Uterus (tissue), 4 donors: ENCODE measurements at places on chromosomes 11 and 22. TPM values are rescaled to one million over a fixed set of nuclear protein-coding genes. Genes with fewer than 3 reads are reported as not detected.

DNA sequence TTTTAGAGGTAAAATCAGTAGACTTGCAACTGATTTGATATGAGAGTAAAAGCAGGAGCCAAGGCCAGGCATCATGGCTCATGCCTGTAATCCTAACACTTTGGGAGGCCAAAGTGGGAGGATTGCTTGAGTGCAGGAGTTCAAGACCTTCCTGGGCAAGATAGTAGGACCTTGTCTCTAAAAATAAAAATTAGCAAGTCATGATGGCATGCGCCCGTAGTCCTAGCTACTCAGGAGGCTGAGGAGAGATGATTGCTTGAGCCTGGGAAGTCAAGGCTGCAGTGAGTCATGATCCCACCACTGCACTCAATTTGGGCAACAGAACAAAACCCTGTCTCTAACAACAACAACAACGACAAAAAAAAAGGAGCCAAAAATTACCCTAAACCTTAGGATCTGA is 13.5 kb downstream of the SGSM3 start:
- no peak for DNase-seq

The APOA5 gene
- not detected for total RNA-seq

- no peak for DNase-seq
These were observed 78.5 kb downstream of the MPPED1 start for GRCh38 chr22:43490311-43490710.

GRCh38 chr11:10505278-10506007 is 35.5 kb downstream of the RNF141 start:
- no peak for DNase-seq

- no peak for DNase-seq
These were observed 19.4 kb upstream of the P2RY2 start for GRCh38 chr11:73198677-73199076.

GRCh38 chr11:127013550-127013949 is 13.0 kb upstream of the KIRREL3 start:
- DNase-seq = no peak

DNA sequence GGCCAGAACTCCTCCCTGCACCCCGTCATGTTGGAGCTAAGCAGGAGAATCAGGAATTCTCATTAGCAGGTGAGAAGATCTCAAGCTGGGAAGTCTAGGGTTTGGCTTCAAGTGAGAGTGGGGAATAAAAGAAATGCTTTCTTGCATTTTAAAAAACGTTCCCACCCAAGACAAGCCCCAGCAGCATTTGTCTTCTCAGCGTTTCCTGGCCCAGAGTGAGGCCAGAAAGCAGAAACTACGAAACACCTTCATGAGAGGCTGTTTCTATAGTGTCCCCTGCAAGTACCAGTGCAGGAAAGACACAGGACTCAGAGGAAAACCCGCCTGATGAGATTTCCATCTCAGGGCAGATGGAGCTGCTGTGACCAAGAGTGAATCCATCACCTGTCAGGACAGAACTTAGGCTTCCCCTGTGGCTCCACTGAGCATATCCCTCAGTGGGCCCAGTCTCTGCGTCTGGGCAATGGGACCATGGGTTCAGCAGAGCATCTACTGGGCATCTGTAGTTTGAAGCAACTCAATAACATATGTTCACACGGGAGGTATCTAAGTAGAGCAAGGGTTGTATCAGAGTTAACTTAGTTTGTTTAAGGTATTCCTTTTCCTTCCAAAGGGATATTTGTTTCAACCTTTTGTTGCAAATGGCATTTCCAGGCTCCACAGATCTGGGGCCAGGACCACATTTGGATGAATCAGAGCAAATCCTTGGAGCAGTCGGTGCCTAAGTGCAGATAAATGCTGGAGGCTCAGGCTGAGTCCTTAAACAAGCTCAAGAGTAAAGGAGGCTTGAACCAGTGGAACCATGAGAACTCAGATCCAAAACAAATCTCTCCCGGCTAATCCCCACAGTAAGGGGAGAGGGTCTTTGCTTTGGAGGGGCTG is 548.3 kb downstream of the MIAT start:
- no peak for DNase-seq

GRCh38 chr11:11510939-11511338 is 110.9 kb downstream of the GALNT18 start:
- DNase-seq = peak; percentile 25

The ZBTB44 gene
- total RNA-seq = 91.2 TPM

DNA sequence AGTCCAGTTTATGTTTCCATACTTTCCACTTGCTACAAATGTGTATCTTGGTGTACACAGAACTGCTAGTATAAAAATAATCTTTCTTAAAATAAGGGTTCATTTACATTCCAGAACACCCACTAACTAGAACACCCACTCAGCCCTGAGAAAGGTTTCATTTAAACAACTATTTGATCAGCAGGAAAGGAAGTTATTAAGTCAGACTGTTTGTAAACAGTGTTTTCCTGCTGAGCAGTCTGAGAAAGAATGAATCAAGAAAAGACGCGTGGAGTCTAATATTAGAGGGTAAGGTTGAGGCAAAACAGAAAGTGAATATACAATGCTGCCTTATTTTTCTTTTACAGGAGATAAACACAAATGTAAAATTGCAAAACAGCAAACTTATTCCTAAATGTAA is 32.7 kb downstream of the NARS2 start:
- DNase-seq = no peak

- no peak for DNase-seq
These were observed 20.8 kb downstream of the ARVCF start for GRCh38 chr22:19995611-19996339.

The CLMP gene
- 143 TPM for total RNA-seq

DNA sequence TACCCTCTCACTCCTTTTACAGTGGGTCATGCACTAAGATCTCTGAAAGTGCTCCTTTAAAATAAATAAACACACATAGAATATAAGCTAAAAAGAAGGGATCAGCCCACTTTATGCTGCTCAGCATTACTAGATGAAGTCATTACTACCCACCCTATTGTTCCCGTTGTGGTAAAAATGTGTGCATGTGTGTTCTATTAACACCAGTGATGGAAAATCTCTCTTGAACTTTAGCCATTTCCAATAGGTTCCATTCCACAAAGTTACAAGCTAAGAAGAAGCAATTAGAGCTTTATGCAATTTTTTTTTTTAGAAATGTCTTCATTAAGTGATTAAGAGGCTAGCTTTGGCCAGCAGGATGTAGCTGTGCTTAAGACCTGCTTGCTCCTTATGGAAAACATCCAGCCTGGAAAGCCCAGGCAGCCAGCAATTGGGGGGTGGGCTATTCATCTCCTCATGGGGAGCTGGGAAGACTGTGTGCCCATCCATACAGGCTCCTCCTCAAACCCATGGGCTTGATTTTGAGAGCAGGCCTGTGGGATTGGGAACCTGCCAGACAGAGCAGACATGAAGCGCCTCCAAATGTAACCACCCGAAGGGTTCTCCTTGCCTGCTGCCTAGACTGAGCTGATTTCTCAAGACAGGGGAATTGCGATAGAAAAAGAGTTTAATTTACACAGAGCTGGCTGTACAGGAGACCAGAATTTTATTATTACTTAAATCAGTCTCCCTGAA is 92.9 kb upstream of the PARVA start:
- DNase-seq = no peak

- no peak for DNase-seq
These were observed 125.4 kb upstream of the POU2AF2 start for GRCh38 chr11:111120161-111120560.

DNA sequence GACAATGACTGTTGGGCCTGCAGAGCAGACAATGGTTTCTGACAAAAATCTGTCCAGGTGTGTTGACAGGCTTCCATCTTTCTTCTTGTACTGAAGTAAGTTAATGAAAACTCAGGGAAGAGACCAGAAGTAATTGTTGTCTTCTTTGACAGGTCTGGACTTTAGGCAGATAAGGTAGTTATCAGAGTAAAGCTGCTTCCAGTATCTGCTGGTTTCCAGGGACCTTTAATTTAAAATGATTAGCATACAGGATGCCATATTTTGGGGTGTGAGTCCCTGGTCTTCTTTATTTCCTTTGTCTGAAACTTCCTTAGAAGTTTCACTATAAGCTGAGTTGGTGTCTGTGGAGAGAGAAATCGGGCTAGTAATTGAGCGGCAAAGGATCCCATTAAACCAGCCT is 1.4 kb downstream of the TMX2 start:
- DNase-seq = no peak

DNA sequence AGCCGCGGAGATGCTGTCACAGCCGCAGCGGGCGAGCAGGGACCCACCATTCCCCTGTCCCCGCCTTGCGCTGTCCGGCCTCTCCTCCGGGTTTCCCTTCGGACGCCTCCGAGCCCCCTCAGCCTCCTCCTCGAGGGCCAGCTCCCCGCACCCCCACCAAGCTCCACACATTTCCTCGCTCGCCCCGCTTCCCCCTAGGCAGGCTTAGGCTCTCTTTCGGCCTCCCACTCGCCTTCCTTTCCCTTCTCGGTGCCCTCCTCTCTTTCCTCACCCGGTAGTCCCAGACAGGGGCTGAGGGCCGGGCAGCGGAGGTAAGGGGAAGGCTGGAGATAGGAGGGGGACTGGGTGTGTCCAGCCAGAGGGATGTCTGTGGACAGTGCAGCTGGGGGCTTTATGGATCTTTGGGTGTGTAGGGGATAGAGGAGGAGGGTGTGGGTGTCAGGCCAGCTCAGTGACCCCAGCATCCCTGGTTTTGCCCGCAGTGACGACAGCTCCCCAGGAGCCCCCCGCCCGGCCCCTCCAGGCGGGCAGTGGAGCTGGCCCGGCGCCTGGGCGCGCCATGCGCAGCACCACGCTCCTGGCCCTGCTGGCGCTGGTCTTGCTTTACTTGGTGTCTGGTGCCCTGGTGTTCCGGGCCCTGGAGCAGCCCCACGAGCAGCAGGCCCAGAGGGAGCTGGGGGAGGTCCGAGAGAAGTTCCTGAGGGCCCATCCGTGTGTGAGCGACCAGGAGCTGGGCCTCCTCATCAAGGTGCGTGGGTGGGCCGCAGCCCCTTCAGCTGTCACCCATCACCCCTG is 1.6 kb downstream of the KCNK4 start:
- DNase-seq = no peak

DNA sequence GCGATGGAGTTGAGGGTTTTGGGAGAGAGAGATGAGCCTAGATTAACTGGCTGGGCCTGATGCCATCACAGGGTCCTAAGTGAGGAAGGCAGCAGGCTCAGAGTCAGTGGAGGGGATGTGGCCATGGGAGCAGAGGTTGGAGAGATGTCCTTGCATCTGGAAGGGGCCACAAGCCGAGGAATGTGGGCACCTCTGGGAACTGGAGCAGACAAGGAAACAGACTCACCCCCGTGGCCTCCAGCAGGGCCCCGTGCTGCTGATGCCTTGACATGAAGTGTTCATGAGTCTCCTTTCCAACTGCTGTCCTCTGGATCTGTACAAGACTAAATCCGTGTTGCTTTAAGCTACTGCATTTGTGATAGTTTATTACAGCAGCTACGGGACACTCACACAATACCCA is 49.2 kb downstream of the SHISAL1 start:
- DNase-seq = no peak

GRCh38 chr11:1923201-1923956 is 3.9 kb downstream of the TNNT3 start:
- no peak for DNase-seq
